Psoas muscle (tissue), 8 donors: ENCODE measurements at places on chromosomes 7 and 10.

GRCh38 chr7:26650103-26650502, 214.3 kb downstream of the SKAP2 start:
- no peak for DNase-seq

DNA sequence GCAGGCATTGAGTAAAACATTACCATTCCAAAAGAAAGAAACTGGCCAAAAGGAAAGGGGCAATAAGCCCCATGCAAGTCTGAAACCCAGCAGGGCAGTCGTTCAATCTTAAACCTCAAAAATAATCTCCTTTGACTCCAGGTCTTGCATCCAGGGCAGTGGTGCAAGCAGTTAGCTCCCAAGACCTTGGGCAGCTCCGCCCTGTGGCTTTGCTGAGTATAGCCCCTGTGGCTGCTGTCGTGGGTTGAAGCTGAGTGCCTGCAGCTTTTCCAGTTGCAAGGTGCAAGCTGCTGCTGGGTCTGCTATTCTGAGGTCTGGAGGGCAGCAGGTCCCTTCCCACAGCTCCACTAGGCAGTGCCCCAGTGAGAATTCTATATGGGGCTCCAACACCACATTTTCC, 580.1 kb upstream of the AUTS2 start:
- DNase-seq: no peak

DNA sequence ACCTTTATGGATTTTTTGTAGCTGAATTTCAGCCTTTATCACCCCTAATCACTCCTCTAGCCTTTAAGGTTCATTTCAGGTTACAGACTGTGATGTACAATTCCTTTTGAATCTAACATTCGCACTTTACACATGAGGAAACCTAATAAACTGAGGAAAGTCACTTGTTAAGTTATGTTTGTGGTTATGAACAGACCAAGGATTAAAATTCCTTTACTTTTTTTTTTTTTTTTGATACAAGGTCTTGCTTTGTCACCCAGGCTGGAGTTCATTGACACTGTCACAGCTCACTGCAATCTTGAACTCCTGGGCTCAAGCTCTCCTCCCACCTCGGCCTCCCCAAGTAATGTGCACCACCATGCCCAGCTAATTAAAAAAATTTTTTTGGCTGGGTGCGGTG, 3.6 kb downstream of the MCU start:
- DNase-seq: no peak

- DNase-seq: no peak
These were observed 141.6 kb downstream of the SND1 start for GRCh38 chr7:127793582-127793981.

- no peak for DNase-seq
These were observed 152.0 kb upstream of the TMEM72 start for GRCh38 chr10:44759122-44759521.
